ENCODE measurements at places on chromosomes 6 and 20.

GRCh38 chr6:29723666-29724588 lies 693 bp downstream of the HLA-F start:
- DNase-seq, result no peak

- no peak for DNase-seq
Observed at GRCh38 chr6:37850260-37850659, 30.7 kb downstream of the ZFAND3 start.

DNA sequence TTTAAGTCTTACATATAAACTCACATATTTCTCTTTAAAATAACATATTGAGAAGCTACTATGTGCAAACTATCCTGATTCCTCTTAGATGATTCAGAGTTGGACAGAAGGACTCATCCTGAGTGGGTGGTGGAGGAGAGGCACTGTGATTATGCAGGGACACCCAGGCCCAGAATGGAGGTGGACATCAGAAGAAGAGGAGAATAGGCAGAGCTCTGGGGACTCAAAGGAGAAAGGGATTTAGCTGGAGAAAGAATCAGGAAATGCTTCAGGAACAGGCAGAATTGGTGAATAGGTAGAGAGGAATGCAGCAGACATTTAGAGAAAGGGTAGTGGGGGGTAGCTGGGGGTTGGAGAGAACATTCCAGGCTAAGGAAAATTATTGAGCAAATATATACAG lies 17.4 kb downstream of the RCAN2 start:
- no peak for DNase-seq

GRCh38 chr6:13526727-13527670 lies 39.6 kb upstream of the GFOD1 start:
- peak; percentile 16 for DNase-seq

DNA sequence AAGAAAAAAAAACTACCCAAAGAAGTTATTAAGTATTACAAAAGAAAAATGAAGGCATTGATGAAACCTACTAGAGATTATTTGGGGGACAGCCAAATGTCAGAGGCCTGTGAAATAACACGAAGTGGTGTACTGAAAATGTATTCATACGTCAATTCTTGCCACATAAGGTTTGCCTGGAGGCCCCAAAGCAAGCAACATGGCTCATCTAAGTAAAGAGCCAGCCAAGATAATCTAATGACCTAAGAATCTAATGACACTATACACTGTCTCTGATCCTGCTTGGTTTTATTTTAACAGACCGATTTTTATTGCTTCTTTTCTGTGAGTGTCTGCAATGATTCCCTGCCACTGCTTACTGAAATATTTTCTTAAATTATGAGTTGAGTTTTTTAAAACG lies 34.7 kb downstream of the FILIP1 start:
- DNase-seq, result peak; percentile 75

DNA sequence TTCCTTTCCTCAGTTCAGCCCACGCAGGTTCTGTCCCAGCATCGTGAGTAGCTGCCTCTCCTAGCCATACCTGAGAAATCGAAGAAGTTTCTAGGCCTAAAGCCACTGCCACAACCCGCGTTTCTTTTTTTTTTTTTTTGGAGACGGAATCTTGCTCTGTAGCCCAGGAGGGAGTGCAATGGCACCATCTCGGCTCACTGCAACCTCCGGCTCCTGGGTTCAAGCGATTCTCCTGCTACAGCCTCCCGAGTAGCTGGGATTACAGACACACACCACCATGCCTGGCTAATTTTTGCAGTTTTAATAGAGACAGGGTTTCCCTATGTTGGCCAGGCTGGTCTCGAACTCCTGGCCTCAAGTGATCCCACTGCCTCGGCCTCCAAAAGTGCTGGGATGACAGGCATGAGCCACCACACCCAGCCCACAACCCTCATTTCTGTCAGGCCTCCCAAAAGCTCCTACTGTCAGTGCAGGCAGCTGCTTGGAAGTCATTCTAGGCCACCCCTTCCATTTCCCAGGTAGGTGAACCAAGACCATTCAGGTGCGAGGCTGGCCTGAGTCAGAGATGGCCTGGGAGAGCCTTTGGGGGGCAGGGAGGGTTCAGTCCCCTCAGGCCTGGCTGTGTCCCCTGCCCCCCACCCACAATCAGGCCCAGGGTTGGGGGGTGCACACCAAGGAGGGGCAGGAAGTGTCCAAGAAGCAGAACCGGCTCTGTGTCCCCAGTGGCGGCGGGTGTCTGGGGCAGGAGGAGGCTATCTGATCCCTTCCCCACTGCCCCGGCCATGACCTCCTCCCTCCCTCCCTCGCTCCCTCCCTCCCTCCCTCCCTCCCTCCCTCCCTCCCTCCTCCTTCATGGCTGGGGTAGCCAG lies 47.2 kb downstream of the NOL4L start:
- no peak for DNase-seq

DNA sequence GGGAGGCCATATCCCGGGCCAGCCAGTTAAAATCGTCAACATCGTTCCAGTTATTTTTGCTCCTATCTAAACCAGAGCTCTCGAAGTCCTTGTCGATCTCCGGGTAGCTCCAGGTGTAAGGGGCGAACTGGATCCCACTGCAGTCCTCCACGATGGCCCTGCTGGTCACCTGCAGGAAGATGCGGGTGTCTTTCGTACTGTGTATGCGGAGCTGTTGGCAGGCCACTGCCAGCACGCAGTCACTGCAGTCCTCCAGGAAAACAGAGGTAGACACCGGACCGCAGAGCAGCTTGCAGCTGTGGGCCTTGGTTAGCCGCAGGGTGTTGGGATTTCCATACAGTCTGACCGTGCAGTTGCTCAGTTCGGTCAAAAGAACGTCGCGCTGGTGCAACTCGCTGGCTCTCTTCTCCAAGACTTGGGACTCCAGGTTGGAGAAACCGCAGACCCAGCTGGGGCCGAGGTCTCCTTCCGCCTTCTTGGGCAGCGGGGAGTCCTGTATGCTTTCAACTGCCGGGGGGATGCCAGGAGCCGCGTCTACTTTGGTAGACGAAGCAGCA lies 742 bp downstream of the TBCC start:
- DNase-seq, result no peak

DNA sequence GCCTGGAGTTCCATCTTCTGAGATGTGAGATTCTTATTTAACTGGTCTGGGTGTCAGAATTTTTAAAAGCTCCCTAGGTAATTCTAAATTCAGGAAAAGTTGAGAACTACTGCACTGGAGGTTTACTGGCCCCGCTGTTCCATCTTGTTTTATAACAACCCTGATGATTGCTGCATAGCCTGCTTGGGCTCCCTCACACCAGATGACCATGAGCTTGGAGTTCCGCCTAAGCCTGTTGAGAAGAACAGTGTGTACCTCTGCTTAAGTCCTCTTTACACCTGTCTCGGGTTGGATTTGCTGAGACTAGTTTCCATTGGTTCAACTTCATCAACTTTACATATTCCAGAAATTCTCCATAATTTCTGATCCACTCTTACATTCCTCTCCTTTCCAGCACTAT lies 77.9 kb downstream of the FKBP5 start:
- peak; percentile 57 for DNase-seq

GRCh38 chr6:141393405-141394124 lies 739.2 kb upstream of the GJE1 start:
- no peak for DNase-seq

DNA sequence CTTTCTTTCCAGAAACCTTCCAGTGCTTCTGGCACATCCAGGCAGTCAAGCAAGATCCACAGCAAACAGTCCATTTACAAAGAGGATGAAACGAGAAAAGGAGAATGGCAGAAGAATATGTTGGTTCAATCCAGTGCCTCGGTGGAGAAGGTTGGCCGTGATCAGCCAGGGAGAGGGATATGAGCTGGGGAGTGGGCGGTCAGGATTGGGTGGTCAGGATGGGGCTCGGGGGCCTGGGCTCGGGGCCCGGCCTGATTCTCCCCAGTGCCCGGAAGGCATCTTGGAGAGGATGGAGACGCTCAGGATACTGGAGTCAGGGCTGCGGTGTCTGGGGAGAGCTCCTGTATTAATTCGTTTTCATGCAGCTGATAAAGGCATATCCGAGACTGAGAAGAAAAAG lies 61.3 kb downstream of the EFCAB8 start:
- no peak for DNase-seq

DNA sequence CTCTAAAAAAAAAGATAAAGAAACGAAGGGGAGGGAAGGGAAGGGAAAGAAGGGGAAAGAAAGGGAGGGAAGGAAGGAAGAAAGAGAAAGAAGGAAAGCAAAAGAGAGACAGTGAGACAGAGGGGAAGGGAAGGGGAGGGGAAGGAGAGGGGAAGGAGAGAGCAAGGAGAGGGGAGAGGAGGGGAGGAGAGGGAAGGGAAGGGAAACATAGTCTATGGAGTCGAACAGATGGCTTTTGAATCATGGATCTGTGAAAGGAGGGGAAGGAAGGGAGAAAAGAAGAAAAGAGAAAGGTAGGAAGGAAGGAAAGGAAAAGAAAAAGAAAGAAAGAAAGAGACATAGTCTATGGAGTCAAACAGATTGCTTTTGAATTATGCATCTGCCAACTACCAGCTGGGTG lies 16.7 kb upstream of the NCOA6 start:
- no peak for DNase-seq

- DNase-seq, result peak; percentile 62
Observed at GRCh38 chr20:33859157-33859695, 48.1 kb downstream of the CHMP4B start.

- peak; percentile 61 for DNase-seq
Observed at GRCh38 chr20:19453862-19454261, 241.4 kb downstream of the SLC24A3 start.

DNA sequence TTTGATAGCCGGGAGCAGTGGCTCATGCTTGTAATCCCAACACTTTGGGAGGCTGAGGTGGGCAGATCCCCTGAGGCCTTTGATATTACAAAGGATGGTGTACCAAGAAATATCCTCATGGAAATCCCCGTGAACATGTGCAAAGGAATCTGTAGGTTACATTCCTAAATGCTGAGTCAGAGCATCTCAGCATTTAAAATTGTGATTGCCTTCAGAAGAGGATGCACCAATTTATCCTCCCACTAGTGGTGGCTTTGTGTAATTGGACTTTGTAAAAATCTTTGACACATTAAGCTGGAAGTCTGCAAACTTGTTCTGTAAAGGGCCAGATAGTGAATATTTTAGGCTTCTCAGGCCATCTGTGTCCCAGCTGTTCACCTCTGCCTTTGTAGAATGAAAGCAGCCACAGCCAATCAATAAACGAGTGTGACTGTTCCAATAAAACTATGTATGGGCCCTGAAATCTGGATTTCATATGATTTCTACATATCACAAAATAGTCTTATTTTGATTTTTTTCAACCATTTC lies 11.8 kb downstream of the TMEM14B start:
- peak; percentile 89 for DNase-seq

GRCh38 chr6:37952027-37952426 lies 132.5 kb downstream of the ZFAND3 start:
- DNase-seq, result peak; percentile 36

DNA sequence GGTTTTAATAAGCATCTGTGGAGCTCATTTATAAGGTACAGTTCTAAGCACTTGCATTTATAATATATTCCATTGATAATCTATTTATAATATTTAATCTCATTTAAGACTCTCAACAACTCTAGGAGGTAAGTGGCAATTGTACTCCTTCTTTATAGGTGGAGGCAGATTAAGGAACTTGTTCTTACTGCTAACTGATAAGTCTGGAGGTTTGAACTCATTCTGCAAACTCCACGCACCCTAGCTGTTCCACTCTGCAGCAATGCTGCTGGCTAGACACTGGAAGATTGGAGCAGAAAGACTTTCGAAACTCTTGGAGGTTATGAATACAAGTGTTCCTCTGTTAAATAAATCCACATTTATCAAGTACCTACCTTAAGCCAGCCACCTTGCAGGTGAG lies 793 bp upstream of the HDAC2 start:
- no peak for DNase-seq

DNA sequence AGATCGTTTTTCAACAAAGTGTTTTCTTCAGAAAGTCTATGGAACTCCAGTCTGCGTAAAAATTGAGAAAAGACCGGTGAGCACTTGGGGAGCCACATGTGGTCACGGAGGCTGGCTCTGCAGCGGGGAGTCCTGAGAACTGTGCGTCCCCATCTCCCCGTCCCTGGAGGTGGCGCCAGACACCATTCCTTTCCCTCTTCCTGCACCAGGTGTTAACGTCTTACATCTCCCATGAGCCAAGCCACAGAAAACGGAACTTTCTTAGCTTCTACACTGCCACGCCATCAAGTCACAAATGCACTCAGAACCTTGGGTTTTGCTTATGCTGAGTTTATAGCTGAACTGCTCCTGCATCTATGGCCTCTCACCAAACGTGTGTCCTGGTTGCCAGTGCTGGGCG lies 62.6 kb downstream of the GINS1 start:
- DNase-seq, result peak; percentile 49

DNA sequence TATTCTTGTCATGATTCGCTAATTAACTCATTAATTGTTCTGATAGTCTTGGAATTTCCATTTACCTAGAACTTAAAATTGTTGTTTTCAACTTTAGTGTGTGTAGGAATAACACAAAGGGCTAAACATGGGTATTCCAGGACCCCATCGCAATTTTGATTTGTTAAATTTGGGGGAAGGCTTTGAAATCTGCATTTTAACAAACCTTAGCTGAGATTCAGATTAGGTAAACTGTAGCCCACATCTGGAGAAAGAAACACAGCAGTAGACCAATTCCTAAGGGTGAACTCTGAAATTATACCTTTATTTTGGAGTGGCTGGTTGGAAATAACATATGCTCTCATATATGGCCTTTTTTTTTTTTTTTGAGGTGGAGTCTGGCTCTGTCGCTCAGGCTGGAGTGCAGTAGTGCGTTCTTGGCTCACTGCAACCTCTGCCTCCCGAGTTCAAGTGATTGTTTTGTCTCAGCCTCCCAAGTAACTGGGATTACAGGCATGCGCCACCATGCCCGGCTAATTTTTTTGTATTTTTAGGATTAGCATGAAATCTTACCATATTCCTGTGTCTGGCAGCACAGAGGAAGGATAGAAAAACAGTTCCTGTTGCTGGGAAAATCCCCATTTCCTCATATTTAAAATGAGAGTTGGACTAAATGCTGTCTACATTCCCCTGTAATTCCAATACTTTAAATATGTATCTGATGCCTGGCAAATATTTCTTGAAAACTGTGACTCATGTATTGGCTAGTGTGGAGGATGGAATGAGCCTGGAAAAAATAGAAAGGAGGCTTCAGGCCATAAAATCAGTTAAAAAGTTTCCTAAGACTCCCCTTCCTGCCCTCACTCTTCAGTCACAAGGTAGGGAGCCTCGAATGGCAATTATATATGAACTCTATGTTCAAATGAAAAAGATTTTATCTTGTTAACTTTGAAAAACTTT lies 96.7 kb upstream of the FAM184A start:
- DNase-seq, result no peak

DNA sequence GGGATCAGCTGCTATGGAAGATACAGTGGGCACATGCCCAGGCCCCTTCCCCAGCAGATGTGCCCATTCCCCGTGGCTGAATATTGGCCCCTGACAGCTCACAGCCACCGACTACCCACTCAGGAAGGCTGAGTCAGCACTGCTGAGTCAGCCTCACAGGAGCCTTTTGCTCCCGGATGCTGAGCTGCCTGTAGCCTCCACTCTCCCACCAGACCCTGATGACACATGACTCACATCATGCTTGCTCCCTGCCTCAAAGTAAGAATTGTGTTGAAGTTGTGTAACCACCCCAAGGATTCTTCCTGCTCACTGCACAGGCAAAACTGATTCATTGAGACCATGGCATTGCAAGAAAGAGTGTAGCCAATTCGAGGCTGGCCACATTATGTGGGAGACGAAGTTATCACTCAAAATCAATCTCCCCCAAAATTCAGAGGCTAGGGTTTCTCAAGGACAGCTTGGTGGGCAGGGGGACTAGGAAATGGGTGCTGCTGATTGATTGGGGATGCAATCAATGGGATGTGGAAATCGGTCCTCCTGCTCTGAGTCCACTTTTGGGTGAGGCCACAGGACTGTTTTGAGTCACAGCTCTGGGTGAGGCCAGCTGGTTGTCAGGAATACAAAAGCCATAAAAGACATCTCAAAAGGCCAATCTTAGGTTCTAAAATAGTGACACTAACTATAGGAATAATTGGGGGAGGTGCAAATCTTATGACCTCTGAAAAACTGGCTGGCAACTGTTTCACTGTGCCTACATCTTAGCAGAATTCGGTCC lies 556.6 kb upstream of the CDH4 start:
- peak; percentile 70 for DNase-seq

All from amniotic epithelial cell (primary cell).